M059J (cell line): ENCODE measurements at places on chromosomes 4 and X. TPM values are rescaled to one million over a fixed set of nuclear protein-coding genes. Genes with fewer than 3 reads are reported as not detected.

GRCh38 chr4:93658443-93658842 lies 170.1 kb upstream of the ATOH1 start:
- DNase-seq: peak; percentile 42

DNA sequence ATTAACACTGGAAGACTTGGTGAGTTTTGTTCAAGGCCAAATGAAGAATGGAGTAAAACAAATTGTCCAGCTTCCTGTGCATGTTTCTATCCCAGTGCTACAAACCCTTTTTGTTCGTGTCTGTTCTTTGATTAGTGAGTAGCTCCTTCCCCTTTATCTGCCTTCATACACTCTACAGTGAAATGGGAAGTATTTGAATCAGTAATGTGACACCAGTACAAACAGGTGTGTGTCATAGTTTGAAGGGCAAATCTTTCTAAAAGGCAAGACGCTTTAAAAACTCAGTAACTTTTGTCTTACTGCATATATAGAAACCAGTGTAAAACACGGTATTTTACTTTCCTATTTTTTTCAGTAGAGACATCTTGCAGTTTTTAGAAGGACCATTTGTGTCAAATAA lies 5.9 kb downstream of the ARHGEF38 start:
- no peak for DNase-seq

- DNase-seq: no peak
Observed at GRCh38 chr4:93983140-93983539, 154.6 kb downstream of the ATOH1 start.

DNA sequence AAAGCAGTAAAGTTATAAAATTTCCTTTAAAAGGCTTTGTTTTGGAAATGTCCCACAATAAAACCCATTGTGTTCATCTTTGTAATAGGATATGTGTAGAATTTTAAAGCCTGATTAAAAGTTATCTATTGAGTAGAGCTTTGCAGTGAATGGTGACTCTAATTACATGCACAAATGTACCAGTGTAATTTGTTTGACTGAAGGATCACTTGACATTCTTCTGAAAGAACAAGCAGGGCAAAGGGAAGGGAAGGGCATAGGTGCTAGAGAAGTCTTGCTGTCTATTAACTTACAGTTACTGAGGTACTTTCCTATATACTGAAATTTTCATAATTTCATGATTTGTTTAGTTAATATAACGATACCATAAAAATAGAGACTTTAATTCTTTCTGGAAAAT lies 70.8 kb downstream of the STIM2 start:
- no peak for DNase-seq

DNA sequence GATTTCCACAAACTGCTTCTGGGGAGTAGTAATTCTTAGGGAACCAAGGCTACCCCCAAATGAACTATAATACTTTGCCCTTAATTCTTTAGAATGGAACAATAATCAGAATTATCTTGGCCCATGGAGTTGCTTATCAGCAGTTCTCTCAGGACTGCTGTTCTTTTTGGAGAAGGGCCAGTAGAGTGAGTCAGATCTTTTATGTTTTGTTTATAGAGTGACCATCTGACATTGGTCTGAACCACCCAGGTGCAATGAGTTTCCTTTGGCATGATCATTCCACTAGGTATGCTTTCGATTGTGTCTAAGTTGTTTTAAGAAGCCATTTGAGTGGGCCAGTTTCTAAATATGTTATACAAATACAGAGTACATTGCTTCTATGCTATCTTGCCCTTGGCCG lies 31.8 kb downstream of the PRRG1 start:
- peak; percentile 91 for DNase-seq

- no peak for DNase-seq
Observed at GRCh38 chr4:88242144-88242543, 42.2 kb downstream of the PPM1K start.

- no peak for DNase-seq
Observed at GRCh38 chr4:144489831-144490230, 156.1 kb upstream of the HHIP start.

GRCh38 chr4:103073792-103074438 lies 2.6 kb downstream of the SLC9B2 start:
- no peak for DNase-seq

DNA sequence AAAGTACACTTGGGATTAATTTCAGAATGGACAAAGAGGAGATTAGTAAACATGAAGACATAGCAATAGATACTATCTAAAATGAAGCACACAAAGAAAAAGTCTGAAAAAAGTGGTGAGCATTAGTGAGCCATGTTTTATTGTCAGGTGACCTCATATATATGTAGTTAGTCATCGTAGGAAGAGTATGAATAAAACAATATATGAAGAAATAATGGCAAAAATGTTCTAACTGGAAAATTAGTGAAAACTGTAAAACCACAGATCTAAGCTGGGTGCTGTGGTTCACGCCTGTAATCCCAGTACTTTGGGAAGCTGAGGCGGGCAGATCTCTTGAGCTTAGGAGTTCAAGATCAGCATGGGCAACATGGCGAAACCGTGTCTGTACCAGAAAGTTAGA lies 67.9 kb downstream of the RBPJ start:
- no peak for DNase-seq

DNA sequence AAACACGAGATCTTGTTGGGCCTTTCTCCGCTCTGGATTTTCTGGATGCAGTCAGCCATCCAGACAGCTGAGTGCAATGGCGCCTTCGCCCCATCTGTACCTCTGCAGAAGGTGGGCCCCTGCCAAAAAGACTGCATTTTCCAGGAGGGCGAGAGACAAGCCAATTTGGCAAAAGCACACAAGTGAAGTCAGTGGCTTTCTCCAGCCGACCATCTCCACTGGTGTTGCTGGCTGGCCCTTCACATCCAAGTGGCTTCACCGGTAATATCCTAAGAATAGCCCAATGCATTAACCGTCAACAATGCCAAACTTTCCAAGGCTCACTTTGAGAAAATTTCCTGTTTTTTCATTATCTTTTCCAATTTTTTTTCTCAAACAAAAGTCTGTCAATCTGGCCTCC lies 96.2 kb upstream of the MXRA5 start:
- no peak for DNase-seq

DNA sequence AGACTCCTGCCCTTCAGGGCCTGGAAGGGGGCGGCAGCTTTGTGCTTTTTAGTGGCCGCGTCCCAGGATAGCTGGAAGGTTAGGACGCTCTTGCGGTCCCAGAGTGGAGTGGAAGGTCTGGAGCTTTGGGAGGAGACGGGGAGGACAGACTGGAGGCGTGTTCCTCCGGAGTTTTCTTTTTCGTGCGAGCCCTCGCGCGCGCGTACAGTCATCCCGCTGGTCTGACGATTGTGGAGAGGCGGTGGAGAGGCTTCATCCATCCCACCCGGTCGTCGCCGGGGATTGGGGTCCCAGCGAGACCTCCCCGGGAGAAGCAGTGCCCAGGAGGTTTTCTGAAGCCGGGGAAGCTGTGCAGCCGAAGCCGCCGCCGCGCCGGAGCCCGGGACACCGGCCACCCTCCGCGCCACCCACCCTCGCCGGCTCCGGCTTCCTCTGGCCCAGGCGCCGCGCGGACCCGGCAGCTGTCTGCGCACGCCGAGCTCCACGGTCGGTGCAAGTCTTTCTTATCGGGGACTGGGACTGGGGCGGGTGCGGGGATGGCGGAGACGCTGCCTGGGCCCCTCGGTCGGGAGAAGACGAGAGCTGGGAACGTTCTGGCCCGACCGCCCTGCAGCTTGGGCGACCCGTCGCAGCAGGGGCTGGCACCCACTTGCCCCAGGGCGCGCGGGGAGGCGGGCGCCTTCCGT lies at the start of gene EDNRA:
Gene EDNRA (plus strand): TSS at position 207 of the 686 bp plus-strand sequence. CDS start 4,585 bp downstream, outside the sequence.
- DNase-seq: peak; percentile 49

GRCh38 chr4:109588176-109588575 lies 28.1 kb downstream of the MCUB start:
- no peak for DNase-seq

DNA sequence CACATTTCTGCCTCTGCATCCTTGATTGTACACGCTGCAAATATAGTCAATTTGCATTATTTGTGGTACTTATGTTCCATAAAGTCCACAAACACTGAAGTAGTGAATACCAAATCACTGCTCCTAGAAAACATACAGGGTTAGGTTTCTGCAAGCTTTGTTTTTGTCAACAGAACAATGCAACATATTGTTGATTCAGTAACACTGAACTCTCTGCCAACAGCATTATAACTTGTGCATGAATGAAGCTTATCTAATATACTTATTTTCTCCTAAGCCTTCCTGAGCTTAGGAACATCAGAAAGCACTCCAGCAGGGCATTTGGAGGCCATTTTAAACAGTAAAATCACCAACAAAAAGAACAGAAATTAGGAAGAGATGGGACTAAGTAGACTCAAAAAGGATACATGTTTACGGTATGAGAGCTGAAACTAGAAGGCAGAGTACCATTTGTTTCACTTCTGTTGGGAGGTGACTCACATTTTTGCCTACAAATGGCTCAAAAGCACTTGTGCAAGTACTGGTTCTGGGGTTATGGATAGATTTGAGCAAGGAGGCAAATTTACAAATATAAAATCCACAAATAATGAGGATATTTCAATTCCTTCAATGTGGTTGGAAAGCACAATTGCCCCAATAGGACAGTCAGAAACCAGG lies 14.1 kb downstream of the COX18 start:
- no peak for DNase-seq

- DNase-seq: peak; percentile 83
Observed at GRCh38 chr4:156888762-156889161, 82.8 kb downstream of the PDGFC start.

DNA sequence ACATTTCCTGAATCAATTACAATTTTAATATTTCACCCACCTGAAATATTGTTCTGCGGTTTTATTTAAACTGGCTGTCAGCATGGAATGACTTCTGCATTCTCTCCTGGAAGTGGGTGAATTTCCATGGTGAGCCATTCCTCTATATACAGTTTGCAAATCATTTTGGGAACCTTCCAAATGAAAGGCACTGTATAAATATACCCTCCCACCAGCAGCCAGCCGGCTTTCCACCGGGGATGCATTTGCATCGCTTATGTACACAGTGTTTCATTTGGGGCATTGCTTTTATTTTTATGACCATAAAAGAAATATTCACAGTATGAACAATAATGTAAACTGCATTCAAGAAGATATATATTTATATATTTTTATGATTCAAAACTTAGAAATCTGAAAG lies 4.7 kb upstream of the IL1RAPL1 start:
- DNase-seq: no peak

- DNase-seq: peak; percentile 29
Observed at GRCh38 chr4:12965334-12965733, 518.8 kb downstream of the RAB28 start.

- DNase-seq: no peak
Observed at GRCh38 chr4:120755864-120756263, 166.7 kb downstream of the PRDM5 start.

GRCh38 chr4:142984871-142985585 lies 138.9 kb upstream of the INPP4B start:
- DNase-seq: peak; percentile 9

DNA sequence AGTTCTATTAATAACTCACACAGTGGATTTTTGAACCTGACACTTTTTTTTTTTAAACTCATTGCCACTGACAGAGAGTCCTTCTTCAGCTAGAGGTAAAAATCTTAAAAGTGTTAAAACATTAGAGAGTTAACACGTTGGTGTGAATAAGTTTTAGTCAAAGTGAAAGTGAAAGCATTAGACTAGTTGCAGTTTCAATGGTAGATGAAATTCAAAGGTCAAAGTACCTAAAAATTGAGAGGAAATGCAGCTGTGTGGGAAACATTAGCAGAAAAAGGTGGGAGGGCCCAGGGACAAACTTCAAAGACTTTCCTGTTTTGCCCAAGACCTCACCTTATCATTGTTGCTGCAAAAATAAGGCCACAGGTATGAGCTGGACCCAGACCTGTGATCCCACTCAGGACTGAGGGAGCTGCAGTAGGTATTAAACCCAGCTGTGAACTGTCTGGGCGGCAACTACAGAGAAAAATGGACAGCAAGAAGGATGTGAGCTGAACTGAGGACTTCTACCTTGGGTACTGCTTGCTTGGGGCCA lies 17.6 kb upstream of the GABRA4 start:
- DNase-seq: peak; percentile 6

DNA sequence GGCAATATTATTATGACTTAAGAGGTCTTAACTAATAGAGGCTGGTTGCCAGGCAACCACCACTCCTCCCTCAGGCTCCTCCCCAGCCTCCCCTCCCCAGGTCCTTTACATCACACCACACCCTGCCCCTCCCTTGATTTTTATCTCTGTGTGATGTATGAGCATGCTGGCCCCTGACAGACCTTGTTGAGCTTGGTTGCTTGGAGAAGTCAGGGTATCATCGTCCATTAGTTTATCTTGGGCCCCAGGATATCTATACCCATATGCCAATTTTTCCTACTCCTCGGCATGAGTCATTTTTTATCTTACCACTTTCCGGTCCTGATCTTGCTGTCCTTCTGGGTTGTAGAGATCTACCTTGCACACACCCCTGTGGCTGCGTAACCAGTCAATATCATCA lies 2.5 kb downstream of the AKAP4 start:
- no peak for DNase-seq

DNA sequence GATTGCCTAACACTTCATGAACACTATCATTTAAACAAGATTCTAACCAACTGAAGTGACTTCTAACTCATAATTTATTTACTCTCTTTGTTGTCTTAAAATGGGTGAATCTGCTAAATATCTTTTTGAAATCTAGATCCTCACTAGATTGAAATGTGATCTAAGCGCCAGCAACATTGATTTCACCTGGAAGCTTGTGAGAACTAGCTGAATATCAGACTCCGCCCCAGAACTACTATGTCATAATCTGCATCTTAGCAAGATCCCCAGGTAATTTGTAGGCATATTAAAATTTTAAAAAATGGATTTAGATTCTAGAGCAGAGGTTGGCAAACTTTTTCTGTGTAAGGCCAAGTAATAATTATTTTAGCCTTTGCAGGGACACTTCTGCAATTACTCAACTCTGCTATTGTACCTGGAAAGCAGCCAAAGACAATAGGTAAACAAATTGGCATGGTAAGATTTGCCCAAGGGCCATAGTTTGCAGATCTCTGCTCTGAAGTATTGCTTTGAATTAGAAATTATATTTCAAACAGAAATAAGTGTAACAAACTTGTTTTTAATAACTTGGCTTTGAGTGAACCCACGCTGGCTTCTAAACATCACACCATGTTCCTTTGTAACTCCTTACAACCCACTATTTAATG lies 121.5 kb downstream of the REELD1 start:
- peak; percentile 65 for DNase-seq

The BEX1 gene
- total RNA-seq: 561 and 726 TPM in 2 replicates

The TRPC3 gene
- total RNA-seq: 1.6 and 2.9 TPM in 2 replicates

The GLUD2 gene
- 0.37 and 0.47 TPM in 2 replicates for total RNA-seq

The USP17L30 gene
- total RNA-seq: not detected in 2 replicates

The FAT4 gene
- 1.6 and 3.1 TPM in 2 replicates for total RNA-seq

The SLC34A2 gene
- not detected in 2 replicates for total RNA-seq

The EDA gene
- 0.30 TPM in 1 of 2 replicates, not detected in the other for total RNA-seq

The NPY2R gene
- total RNA-seq: not detected in 2 replicates

The IDS gene
- 59.8 and 92.5 TPM in 2 replicates for total RNA-seq

The DGAT2L6 gene
- total RNA-seq: not detected in 2 replicates
